ENCODE measurements at places on chromosomes 5 and 9. TPM values are rescaled to one million over a fixed set of nuclear protein-coding genes. Genes with fewer than 3 reads are reported as not detected.

NEUROG1 gene
- not detected for total RNA-seq

ENTREP1 gene
- total RNA-seq = 12.5 TPM

PHF24 gene
- under 0.01 TPM for total RNA-seq

COL5A1 gene
- 22.8 TPM for total RNA-seq

All from mammary epithelial cell (primary cell).